ENCODE measurements at places on chromosomes 16 and 17.

- DNase-seq: no peak
These were observed 536.9 kb upstream of the CDH11 start for GRCh38 chr16:65658787-65659220.

GRCh38 chr17:62626719-62627218 is 701 bp upstream of the MRC2 start:
- no peak for DNase-seq

GRCh38 chr17:56739776-56740175 is 93.9 kb downstream of the C17orf67 start:
- DNase-seq: no peak

DNA sequence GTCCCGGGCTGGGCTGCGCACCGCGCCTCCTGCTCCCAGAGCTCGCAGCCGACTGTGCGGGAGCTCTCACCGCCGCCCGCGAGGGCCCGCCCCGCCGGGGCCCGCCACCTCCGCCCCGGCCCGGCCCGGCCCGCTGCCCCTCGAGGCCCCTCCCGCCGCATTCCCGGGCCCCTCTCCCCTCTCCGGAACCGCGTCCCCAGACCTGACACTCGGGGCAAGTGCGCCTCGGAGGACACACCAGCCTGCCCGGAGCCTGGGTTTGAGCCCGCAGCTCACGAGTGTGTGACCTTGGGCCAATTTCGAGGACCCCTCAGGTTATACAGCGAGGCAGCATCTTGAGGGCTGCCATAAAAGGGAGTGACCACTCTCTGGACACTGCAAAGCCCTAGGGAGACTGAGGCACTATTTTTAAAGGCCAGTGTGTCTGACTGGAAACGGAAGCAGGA is 2.0 kb upstream of the GRIN2C start:
- DNase-seq: peak; percentile 15

- DNase-seq: no peak
These were observed 68.9 kb downstream of the JPH3 start for GRCh38 chr16:87671221-87671620.

GRCh38 chr17:66123163-66123562 is 68.8 kb downstream of the CEP112 start:
- DNase-seq: no peak

All from stimulated activated CD4-positive, alpha-beta T cell treated with anti-CD3 and anti-CD28 coated beads, Interleukin-2, amount 100 ng/mL, for 24 hours (primary cell).